ENCODE measurements at places on chromosomes 5 and 9.

DNA sequence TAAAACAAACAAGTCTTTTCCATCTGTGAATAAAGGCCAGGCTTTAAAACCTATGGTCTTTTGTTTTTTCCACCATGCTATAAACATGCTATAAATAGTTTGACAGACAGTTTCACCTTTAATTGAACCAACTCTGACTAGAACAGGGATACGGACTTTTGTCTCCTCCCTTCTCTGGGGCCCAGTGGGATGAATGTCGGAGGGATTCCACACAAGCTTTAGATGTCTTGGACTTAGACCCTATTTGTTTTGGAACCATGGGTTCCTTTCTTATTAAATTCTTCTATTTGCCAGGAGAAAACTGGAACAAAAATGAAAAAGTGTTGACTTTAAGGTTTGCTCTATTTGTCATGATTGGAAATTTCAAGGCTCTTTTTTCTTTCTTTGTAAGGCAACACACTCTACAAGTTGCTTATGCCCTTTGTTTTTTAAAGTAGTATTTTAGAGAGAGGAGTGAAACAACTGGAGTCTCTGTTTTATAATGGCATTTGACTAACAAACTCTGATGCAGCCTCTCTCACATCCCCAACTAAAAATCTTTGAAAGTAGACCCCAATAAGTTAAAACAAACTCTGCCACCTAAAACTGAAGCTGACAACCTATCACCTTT is 145.3 kb downstream of the MLLT3 start:
- no peaks in the 10 kb centered on the region for H3K27me3 ChIP-seq
- H3K36me3 ChIP-seq = no peaks in the 10 kb centered on the region
- no peak for DNase-seq
- peaks cover 2% of the 10 kb centered on the region for H3K4me1 ChIP-seq
- no peak overlapping the region for H3K27ac ChIP-seq
- H3K4me3 ChIP-seq = no peak overlapping the region

DNA sequence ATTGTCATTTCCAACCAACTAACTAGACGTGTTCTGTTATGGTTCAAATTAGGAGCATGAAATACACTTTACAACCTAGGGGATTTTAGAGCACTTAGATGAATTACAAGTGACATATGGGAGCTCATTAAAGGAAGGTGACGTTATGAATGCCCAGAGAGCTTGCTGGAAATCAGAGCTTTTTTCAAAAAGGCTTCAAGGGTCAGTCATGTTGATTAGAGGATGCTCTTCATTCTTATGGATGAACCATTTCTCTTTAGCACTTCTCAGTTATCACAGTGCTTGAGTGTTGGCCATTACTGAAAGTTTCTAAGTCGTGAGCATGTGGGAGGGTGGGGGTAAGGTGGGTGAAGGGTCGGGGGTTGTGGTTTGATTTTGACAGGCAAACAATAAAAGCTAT is 1245.5 kb upstream of the DMAC1 start:
- H3K4me1 ChIP-seq = no peaks in the 10 kb centered on the region
- no peaks in the 10 kb centered on the region for H3K36me3 ChIP-seq
- no peak overlapping the region for H3K4me3 ChIP-seq
- no peak overlapping the region for H3K27ac ChIP-seq

DNA sequence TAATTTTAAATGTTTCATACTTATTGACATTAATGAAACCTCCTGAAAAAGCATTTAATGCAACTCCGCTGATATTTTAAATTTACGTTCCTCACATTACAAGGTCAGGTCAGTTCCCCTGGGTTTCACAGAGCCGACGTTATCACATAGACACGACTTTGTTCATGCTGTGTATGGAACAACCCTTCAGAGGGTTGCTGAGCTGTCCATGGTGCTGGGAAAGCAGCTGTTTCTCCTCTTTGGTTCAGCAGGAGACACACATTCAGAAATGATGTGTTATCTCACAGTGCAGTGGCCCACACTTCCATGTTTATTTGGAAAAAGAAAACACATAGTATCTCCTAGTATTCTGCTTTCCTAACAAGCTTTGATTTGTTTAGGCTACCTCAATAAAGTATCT is 53.5 kb downstream of the PPP2R2B start:
- H3K4me1 ChIP-seq = no peaks in the 10 kb centered on the region
- no peak overlapping the region for H3K4me3 ChIP-seq
- H3K27ac ChIP-seq = no peak overlapping the region
- no peaks in the 10 kb centered on the region for H3K36me3 ChIP-seq
- DNase-seq = no peak

DNA sequence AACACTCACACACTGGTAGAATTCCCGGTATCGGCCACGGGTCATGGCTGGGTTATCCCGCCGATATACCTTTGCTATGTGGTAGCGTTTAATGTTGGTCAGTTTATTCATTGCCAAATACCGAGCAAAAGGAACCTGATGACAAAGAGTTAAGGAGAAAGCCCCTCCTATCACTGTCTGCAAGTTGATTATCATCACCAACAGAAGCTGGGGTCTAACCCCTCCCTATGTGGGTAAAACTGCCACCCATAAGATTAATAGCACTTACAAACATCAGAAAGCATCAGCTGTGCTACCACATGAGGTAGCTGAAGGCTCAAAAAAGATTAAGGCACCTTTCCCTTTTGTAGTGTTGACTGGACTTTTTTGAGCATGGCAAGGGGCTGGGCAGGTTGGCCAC is 5.6 kb upstream of the DND1 start:
- DNase-seq = no peak
- H3K4me1 ChIP-seq = no peaks in the 10 kb centered on the region
- no peaks in the 10 kb centered on the region for H3K36me3 ChIP-seq
- H3K27me3 ChIP-seq = no peaks in the 10 kb centered on the region
- no peak overlapping the region for H3K4me3 ChIP-seq
- no peak overlapping the region for H3K27ac ChIP-seq

All from ovary (tissue), 10 donors.